ENCODE measurements at places on chromosomes 6 and 20.
A peak's percentile ranks its signal among the peaks of the same experiment; 100 is the strongest.

DNA sequence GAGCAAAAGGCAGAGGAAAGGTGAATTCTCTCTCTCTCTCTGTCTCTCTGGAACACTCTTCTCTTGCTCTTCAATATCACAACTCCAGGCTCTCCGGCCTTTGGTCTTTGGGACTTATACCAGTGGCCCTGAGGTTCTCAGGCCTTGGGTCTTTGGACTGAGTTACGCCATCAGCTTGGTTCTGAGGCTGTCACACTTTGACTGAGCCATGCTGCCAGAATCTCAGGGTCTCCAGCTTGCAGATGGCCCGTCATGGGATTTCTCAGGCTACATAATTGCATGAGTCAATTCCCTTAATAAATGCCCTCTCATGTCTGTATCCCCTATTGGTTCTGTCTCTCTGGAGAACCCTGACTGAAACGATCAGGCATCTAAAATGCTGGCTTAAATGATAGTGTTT is 12.9 kb downstream of the BTN2A1 start:
- DNase-seq: no peak

GRCh38 chr6:166671434-166672081 is 44.5 kb upstream of the RPS6KA2 start:
- DNase-seq: no peak

DNA sequence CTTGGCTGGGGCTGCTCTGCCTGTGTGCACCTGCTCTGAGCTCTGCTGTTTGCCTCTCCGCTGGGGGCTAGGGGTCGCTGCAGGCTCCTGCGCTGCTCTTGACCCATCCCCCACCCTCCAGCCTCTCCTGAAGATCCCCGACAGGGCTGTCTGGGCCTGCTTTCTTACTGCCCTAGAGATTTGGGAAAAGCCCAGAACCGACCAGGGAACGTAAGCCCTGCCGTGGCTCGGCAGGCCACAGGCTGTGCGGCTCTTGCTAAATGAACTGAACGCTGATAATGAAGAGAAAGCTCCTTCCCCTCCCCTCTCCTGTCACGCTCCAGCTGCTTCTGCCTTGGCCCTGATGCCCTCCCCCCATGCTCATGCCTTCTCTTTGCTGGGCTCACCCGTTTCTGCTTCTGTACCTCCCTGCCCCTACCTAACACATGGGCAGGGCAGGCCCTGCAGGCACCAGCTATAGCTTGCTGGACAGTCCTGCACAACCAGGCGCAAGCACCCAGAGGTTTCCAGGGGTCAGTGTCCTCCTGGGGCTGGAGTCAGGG is 32.0 kb upstream of the PCMTD2 start:
- DNase-seq: peak; percentile 53

DNA sequence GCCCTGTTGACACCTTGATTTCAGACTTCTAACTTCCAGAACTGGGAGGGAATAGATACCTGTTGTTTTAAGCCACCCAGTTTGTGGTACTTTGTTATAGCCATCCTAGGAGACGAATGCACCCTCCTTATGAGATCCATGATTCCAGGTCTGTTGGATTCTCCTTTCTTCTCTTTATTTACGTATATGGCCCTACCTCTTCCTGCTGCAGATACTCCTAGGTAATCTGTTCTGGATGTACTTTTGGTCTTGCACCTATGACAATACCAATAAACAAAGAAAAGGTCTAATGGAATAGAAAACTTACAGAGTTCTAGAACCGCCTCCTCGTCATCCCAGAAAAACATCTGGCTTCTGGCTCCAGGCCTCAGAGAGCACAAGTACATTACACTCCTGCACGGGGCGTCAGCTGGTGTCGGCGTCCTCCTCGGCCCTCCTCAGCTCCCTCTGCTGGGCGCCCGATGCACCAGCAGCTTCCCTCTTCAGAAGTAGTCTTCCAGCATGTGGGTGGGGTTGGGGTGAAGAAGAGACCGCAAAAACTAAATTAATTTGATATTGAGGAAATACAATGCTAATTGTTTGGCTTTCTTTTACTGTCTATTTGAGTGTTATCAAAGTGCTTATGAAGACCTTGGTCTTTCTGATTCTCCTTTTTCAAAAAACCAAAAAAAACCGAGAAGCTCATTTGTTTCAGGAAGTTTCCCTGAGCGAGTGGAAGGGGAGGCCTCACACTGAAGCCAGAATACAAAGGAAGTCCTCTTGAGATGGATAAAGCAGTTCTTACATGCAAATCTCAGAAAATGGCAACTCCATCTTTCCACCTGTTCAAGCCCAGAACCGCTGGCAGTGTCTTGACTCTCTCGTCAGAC is 9.7 kb upstream of the ATXN1 start:
- DNase-seq: no peak
